ENCODE measurements at places on chromosomes 13 and 19.

DNA sequence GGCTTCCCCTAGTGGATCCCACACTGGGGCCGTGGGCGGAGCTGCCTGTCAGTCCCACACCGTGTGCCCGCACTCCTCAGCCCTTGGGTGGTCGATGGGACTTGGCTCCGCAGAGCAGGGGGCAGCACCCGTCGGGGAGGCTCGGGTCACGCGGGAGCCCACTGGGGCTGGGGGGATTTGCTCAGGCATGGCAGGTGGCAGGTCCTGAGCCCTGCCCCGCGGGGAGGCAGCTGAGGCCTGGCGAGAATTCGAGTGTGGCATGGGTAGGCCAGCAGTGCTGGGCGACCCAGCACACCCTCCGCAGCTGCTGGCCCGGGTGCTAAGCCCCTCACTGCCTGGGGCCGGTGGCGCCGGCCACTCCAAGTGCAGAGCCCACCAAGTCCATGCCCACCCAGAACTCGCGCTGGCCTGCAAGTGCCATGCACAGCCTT, 481.7 kb upstream of the PRR20A start:
- DNase-seq = no peak

- DNase-seq = no peak
Observed at GRCh38 chr19:40599902-40600569, 1.1 kb upstream of the LTBP4 start.

DNA sequence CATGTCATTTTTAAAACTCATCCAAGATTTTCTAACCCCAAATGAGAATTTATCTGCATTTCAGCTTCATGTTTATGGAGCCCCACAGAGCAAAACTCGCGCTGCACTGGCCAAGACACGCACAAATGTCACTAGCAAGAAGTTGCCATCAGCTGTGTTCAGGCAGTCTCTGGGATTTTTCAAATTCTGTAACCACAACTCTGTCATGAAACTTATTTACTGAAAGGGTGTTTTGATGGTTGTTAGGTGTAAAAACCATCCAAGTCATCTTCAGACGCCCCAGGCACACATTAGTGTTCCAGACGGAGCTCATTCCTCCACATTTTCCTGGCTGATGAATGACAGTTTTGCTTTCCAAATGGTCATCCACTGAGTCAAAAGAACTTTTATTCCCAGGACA, 63.4 kb downstream of the SLC7A1 start:
- no peak for DNase-seq

DNA sequence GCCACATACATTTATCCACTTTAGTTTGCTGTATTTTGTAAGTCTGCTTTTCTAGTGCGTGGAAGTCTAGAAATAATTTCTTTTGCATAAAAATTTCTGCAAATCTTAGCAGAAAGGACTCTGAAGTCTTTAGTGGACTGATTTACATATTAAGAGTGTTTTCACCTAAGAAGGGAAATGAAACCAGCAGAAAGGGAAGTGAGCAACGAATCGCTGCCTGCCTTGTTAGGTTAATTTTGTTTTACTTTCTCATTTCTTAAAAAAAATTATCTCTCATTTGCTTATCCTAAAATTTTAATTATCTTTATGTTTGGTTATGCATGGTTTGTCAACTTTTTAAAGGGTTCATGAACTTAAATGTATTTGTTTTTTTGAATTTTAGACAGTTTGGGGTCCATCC, 767 bp upstream of the GPR18 start:
- DNase-seq = no peak

DNA sequence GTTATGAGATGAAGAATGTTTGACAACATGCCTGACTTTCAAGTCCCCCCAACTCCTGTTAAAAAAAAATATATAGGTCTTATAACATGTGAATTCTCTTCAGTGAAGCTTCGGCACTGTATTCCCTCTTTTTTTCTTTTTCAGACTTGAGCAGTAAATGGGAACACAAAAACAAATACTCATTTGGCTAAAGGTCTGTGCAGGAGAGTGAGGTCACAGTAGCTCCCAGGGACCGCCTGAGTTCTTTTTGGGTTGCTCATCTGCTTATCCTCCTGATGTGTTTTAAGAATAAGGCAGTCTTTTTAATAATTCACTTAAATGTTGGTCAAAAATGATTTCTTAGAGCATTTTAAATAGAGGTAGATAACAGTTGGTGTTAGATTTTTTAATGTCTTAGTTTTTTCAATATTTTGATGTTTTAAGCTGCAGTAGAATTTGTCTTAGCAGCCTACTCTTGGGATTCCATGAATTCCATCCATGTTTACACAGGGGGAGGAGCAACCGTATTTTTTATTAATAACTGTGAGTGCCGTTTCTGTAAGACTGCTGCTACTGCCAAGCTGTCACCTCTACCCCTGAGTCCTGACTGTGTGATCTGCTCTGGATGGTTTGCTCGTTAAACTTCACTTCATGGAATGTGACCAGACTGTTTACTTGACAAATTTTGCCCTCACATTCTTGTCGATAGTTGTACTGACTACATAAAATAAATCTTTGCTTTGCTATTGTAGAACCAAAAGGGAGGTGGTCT, 14.9 kb downstream of the HNRNPM start:
- DNase-seq = no peak

- DNase-seq = peak; percentile 92
Observed at GRCh38 chr19:13846557-13847406, 30.2 kb upstream of the NANOS3 start.

DNA sequence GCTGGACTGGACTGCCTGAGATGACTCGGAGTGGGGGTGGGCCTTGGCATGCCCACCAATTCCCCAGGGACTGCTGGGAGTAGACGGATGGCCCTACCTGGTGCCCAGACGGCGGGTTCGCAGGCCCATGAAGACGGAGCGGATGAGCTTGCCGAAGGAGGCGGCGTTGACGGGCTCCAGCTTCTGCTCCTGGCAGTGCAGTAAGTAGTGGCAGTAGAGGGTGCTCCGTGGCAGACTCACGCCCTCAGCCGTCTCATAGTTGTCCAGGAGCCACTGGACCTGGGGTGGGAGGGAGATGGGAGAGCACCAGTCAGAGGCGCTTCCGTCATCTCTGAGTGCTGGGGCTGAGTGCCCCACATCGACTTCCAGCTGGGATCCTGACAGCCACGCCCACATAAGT, 17.6 kb downstream of the DCAF15 start:
- no peak for DNase-seq

DNA sequence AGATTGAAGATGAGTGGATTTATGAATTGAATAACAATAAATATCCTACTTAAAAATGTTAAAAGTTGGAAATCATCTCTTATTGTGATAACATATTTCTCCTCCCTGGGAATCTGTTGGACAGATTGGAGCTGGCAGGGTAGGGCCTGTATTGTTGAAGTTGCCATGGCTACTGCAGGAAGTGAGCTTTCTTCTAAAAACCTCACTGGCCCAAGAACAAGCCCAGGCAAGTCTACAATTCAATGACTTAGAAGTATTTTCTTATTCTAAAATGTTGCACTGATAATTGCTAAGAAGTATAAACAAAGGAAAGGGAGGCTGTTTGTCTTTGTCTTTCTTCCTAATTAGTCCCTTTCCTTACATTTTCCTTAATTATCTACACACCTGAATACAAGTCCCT, 112.1 kb downstream of the DLEU7 start:
- DNase-seq = no peak

GRCh38 chr13:42007844-42008243, 40.6 kb upstream of the DGKH start:
- DNase-seq = no peak

DNA sequence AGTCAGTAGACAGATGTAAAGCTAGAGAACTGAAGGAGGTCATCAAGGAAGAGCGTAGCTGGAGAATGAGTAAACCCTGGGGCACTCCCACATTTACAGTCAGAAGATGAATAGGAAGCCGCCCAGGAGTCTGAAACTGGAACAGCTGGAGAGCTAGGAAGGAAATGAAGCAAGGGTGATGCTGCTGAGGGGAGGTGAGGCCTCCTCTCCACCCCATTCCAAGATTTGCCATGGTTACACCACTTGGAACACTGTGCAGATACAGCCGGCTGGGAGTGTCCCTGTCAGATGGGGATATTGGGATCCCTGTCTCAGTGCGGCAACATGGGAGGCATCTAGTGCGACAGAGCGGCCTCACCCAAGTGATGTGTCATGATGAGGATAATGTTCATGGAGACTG, 51.8 kb upstream of the GPI start:
- no peak for DNase-seq

GRCh38 chr19:29771708-29772414, 39.9 kb upstream of the CCNE1 start:
- peak; percentile 73 for DNase-seq

DNA sequence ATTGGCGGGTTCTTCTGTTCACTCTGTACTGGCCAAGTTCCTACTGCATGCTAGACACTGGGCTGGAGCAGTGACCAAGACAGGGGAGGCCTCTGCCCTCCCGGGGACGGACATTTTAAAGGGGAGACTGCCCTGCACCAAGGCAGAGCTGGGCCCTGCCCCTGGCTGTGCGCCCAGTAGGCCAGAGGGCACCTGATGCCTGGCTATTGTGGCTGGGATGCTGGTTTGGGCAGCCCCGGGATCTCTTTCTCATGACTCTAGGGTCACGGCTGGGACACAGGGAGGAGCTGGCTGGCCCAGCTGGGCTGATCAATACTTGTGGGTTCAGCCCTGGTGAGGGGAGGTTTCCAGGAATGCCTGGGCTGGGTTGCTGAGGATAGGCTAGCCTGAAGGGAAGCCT, 17.7 kb downstream of the LIPE start:
- no peak for DNase-seq

- peak; percentile 50 for DNase-seq
Observed at GRCh38 chr13:102597029-102597961, 509 bp downstream of the TPP2 start.

DNA sequence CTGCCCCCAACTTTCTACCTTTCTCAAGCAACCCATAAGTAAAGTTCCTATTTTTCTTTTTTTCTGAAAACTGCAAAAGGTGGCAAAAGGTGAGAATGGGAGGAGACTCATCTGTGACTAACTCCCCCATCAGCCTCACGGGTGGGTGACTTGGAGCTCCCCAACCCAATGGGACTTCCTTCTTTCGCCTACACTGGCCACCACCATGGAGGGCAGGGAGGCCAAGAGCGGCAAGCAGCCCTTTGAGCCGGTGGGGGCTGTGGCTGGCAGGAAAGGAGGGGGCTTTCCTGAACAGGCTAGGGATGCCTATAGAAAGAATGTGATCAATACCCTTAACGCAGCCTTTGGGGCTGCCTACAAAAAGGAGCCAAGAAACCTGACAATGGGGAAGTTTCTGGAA, 16.5 kb downstream of the IRS2 start:
- no peak for DNase-seq

DNA sequence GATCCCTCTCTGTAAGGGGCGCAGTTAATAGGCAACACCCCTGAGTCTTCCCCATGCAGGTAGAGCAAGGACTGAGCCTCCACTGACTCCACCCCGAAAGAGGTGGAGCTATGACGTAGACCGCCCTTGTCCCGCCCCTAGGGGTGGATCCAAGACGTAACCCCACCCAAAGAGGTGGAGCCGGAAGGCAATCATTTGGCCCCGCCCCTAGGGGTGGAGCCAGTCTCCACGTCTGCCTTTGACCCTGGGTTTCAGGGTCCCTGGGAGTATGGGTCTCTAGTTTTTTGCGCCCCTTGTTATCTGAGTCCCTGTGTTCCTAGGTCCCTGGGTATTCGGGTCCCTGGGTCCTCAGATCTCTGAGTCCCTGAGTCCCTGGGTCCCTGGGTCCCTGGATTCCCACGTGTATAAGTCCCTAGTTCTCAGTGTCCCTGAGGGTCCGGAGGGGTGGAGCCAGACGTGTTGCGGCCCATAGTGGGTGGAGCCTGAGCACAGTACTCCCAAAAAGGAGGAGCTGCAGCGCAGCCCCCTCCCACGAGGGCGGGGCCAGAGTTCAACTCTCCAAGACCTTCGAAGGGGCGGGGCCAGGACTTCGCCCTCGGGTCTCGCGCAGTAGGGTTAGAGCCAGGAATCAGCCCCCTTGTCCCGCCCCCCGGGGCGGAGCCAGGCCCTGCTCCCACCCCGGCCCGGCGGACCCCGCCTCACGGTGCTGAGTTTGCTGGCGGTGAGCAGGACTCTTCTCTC, 5.3 kb downstream of the DENND1C start:
- DNase-seq = peak; percentile 99

DNA sequence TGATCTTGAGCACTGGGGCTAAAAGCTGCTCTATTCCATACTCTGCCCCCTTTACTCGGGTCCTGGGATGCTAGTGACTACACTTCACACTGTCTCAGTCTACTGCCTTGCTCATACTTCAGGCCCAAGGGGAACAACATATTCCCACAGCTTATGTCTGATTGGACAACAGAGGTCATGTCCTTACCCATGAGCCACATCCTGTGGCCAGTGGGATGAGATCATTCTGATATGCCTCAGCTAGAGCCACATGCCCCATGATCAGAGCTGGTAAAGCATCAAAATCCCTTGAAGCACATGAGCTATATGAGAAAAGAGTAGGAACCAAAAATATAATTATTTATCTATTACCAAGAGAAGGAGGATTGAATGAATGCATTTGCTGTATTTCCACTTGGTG, 290.1 kb upstream of the TSHZ3 start:
- no peak for DNase-seq

DNA sequence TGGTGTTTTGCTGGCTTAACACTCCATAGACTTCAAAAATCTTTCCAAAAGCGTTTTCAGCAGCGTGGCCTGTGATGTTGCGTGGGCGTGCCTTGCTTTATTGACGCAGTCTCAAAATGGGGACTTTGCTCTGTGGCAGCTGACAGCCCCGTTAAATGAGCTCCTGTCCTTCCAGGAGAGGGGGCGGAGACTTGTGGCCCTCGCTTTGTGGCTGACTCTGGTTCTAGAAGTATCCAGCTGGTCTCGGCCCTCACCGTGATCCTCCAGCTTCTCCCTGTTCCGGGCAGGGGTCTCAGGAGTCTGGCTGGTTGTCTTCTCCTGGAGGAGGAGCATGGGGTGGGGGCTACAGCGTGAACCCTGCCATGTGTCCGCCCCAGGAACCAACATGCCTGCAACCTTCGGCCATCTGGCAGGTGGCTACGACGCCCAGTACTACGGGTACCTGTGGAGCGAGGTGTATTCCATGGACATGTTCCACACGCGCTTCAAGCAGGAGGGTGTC, 8.4 kb upstream of the ZNF554 start:
- no peak for DNase-seq

- no peak for DNase-seq
Observed at GRCh38 chr19:35403116-35403760, 32.4 kb downstream of the GPR42 start.

DNA sequence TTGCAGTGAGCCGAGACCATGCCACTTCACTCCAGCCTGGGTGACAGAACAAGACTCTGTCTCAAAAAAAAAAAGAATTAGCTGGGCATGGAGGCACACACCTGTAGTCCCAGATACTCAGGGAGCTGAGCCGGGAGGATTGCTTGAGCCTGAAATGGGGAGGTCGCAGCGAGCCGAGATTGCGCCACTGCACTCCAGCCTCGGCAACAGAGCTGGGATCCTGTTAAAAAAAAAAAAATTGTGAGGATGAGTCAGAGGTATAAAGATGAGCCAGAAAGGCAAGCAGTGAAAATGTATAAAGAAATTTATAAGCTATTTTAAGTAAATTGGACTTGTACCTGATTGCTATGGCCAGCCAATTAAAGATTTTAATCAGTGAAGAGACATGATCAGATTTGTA, 21.1 kb downstream of the KBTBD6 start:
- no peak for DNase-seq

DNA sequence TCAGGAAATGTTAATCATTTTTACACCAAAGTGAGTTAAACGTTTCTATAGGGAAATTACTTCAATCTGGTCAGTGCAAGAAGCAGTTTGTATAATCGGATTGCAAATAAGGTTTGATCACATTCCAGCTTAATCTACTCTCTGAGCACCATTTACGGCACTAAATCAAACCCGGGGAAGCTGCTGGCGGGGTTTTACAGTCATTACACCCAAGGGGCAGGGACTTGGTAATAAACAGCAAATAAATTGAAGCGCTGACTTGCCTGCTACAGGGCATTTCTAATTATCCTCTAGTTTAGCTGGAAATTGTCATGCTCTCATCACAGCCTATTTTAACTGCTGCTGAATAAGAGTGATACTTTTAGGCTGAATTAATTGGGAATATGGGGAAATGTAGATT, 152.1 kb upstream of the SOX21 start:
- peak; percentile 22 for DNase-seq

Measured in nephron progenitor cell (in vitro differentiated cells).